ENCODE measurements at places on chromosomes 11 and 22. TPM values are rescaled to one million over a fixed set of nuclear protein-coding genes. Genes with fewer than 3 reads are reported as not detected.

DNA sequence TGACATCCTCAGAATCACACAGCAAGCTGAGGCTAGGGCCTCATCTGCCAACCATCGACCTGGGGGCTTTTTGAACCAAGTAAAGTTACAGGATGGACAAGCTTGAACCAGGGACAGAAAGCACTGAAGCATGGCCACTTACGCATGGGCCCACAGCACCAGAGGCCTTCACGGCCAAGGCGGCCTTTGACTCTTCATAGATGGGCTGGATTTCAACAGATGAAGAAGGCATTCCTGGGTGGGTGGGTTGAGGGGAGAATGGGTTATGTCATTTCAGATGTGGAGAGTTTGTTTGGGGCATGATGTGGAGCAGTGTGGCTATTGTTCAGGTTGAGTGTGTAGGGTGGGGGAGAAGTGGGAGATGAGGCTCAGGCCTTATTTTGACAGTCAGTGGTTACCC, 60.2 kb downstream of the LRRC32 start:
- no peaks in the 10 kb centered on the region for H3K36me3 ChIP-seq
- no peak overlapping the region for H3K4me3 ChIP-seq
- H3K4me1 ChIP-seq = no peaks in the 10 kb centered on the region
- H3K27me3 ChIP-seq = no peaks in the 10 kb centered on the region

DNA sequence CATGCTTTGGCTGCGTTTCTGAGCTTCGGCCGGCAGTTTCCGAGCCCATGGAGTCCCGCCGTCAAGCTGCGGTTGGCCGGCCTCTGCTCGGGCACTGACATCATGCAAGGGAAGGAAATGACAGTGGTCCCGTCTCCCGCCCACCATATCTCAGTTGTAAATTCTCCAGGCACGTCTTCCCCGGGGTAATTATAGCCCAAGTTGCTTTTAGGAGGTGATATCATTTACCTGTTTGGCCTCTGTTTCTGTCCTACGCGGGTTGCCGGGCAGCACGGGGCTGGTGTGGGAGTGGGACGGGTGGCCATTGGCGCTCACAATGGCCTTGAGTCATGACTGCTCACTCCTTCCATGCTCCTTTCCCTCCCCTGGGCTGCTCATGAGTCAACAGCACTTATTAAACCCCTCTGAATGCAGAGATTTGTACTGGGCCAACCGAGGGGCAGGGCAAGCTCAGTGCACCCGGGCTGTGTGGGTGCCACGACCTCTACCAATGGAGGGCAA, 4.2 kb upstream of the ANO1 start:
- no peak overlapping the region for H3K4me3 ChIP-seq
- peaks cover 16% of the 10 kb centered on the region for H3K27me3 ChIP-seq
- H3K4me1 ChIP-seq = peaks cover 17% of the 10 kb centered on the region
- H3K36me3 ChIP-seq = no peaks in the 10 kb centered on the region
- peak; percentile 86 for DNase-seq

DNA sequence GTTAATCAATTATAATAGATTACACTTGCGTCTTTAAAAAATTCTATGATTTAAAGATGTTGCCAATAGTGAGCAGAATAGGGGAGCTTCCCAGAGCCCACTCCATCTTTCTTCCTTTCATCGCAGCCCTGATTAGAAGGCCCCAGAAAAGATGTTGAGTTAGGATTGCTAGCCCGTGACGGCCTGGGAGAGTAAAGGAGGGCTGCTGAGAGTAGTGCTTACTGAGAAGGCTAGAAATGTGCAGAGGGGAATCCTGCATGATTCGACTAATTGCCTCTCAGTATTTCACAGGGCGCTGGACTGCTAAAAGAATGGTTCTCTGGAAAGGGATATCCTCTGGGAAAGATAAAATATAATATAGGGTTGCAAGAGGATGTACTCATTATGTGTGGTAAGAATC, 160.5 kb downstream of the C11orf87 start:
- no peak for DNase-seq
- no peak overlapping the region for H3K27ac ChIP-seq
- H3K36me3 ChIP-seq = no peaks in the 10 kb centered on the region
- H3K4me3 ChIP-seq = no peak overlapping the region

GRCh38 chr11:199004-199581, 6.2 kb downstream of the SCGB1C1 start:
- H3K4me3 ChIP-seq = no peak overlapping the region
- no peak for DNase-seq
- no peaks in the 10 kb centered on the region for H3K4me1 ChIP-seq
- H3K27ac ChIP-seq = no peak overlapping the region
- H3K27me3 ChIP-seq = no peaks in the 10 kb centered on the region

The FOLR2 gene
- not detected for total RNA-seq

The ADAMTS8 gene
- total RNA-seq = 0.20 TPM

The OR51B4 gene
- not detected for total RNA-seq

The LRRC56 gene
- total RNA-seq = 0.82 TPM

GRCh38 chr11:16982809-16983208, 31.4 kb downstream of the PLEKHA7 start:
- H3K4me1 ChIP-seq = peaks cover 16% of the 10 kb centered on the region
- peaks cover 6% of the 10 kb centered on the region for H3K27me3 ChIP-seq
- no peaks in the 10 kb centered on the region for H3K36me3 ChIP-seq

The OR6T1 gene
- not detected for total RNA-seq

The RFPL2 gene
- total RNA-seq = 0.25 TPM

DNA sequence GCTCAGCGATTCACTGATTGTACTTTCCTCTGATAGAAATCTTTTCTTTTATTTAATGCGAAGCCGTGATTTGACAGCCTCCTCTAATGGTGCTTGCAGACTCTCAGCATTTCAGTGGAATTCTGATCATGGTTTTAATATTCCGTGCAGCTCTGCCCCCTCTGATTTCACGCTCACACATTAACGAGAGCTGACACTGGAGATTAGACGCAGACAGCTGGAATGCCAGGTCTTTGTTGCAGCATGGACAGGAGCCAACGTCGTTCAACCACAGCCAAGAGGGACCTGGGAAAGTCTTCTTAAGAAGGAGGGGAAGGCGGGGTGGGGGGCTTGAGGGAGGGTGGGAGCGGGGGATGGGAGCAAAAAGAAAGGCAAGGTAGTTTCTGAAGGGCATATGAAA, 186.4 kb downstream of the BLID start:
- no peaks in the 10 kb centered on the region for H3K36me3 ChIP-seq
- H3K27me3 ChIP-seq = no peaks in the 10 kb centered on the region
- DNase-seq = peak; percentile 79
- peak overlapping the region; percentile 60 for H3K4me3 ChIP-seq

DNA sequence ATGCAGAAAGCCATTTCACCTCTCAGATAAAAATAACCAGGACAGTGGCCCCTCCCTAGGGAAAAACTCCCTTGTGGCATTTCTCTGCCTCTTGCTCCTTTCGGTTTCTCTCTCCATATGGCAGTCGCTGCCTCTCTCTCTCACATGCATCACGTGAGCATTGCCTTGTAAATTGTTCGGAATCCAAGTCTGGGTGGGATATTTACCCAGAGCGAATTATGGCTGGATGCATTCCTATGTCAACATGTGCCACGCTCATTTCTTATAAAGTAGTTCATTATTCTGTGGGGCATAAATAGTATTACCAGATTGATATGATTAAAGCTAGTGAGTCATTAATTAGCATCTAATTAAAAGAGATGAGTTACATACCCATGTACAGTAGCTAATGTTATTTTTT, 392.9 kb downstream of the INSC start:
- peak; percentile 56 for DNase-seq
- peaks cover 4% of the 10 kb centered on the region for H3K4me1 ChIP-seq
- H3K27me3 ChIP-seq = no peaks in the 10 kb centered on the region
- no peaks in the 10 kb centered on the region for H3K36me3 ChIP-seq

DNA sequence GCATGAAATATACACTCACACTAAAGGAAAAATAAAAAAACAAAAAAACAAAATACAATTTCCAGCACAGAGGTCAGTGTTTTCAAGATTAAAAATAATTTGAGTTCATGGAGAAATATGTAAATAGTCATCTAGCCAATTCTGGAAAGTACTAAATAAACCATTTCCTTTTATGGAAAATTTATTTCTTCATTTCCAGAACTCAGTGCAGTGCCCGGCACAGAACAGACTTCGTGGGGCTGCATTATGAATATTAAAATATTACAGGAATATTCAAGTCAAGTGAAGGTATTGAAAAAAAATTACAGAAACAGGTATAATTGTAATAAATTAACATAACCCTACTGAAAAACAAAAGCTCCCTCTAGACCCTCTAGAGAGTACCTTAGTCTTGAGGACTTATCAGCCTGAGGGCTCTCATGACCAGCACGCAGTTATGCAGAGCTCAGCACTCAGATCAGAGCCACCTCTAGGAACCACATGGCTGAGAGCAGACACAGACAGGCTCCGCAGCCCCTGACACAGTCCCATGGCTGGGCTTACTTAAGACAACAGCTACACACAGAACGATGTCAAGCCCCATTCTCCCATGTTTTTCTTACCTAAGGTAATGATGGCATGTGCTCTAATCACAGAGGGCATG, 45.6 kb downstream of the NCAPD3 start:
- no peaks in the 10 kb centered on the region for H3K27me3 ChIP-seq
- H3K4me3 ChIP-seq = no peak overlapping the region
- peaks cover 39% of the 10 kb centered on the region for H3K36me3 ChIP-seq
- no peak for DNase-seq
- H3K4me1 ChIP-seq = no peaks in the 10 kb centered on the region

The OR10AG1 gene
- total RNA-seq = not detected

DNA sequence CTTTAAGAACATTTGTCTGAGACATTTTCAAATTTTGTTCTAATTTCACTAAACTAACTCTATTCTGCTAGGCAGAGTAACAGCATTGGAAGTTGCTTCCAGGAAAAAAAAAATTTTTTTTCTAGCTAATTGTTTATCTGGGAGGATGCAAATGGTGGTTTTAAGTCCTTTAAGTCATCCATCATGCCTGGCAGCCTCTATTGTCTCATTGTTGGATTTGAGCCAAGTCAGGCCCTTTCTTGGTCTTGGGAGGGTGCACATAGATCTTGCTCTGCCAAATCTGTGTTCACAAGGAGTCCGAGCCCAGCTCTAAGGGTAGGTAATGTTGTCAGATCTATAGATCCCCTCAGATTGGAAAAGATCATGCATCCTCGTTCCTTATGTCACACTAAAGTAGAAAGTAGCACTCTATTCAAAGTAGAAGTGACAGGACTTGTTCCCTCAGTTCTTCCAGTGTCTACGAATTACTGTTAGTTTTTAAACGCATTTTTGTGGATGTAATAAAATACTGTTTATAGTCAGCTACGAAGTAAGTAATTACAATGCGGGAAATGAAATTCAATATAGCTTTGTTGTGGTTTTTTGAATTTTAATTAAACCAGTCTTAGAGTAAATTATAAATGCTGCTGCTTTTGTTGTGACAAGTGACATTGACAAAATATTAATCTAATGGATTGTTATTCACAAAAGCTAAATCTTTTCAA, 166.0 kb upstream of the RASSF10 start:
- H3K36me3 ChIP-seq = no peaks in the 10 kb centered on the region
- H3K27ac ChIP-seq = no peak overlapping the region
- peaks cover 43% of the 10 kb centered on the region for H3K4me1 ChIP-seq

Data from astrocyte (in vitro differentiated cells and primary cell).